Stimulated activated CD8-positive, alpha-beta memory T cell treated with anti-CD3 and anti-CD28 coated beads, Interleukin-15, amount 100 ng/mL, for 24 hours (primary cell): ENCODE measurements at places on chromosomes 12 and 14.

- no peak for DNase-seq
These were observed 97.5 kb downstream of the PPP2R5C start for GRCh38 chr14:101858791-101859537.

DNA sequence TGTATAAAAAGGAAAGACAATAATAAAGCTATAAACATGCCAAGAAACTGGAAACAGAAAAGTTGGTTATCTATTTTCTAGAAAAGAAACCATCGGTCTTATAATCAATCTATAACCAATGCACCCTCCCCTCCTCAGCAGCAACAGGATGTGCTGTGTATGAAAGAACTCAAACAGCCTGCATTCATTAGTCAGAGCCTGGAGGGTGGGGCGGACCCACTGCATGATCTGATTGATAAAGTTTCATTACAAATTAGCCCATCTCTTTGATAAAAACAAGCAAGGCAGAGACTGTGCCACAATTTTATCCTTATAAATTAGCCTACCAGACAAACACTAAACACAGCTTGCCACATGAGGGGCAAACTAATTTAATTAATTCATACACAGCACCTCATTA lies 448.1 kb downstream of the BCAT1 start:
- no peak for DNase-seq

DNA sequence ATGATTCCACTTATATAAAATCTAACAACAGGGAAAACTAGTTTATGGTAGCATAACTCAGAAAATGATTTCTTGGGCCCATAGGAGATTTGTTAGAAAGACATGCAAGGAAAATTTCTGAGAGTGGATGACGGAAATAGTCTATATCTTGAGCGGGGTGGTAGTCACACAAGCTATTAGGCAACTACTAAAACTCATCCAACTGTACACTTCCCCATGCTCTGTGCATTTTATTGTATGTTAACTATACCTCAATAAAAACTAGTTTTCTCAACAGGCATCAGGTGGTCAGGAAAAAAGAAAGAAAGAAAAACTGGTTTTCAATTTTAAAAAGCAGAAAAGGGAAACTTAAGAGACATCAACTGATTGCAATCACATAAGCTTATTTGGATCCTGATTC lies 9.9 kb downstream of the SLC5A8 start:
- DNase-seq = no peak

- DNase-seq = no peak
These were observed 170.6 kb downstream of the PIWIL1 start for GRCh38 chr12:130508318-130508717.

DNA sequence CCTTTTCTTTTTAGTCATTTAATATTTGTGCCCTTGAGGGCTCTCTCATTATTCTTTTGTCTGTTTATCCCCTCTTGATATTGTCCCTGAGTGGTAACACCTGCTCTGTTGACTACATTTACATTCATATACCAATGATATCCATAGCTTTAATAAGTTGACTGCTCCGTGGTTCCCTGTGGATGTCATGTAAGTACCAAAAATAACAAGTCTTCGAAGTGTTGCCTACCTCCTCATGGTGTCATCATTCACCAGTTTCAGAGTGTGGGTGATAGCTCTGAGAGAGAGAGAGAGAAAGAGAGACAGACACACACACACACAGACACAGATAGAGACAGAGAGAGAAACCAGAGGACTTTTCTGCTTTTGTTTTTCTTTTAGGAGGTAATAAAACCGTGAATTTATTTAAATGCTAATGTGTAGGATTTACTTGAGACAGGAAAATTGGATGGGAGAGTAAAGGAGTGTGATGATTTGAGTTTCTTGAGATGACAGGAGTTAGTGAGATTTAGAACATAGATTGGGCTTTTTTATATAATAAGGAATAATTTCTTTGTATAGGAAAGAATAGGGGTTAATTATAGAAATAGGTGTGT lies 52.2 kb downstream of the PAPOLA start:
- no peak for DNase-seq

DNA sequence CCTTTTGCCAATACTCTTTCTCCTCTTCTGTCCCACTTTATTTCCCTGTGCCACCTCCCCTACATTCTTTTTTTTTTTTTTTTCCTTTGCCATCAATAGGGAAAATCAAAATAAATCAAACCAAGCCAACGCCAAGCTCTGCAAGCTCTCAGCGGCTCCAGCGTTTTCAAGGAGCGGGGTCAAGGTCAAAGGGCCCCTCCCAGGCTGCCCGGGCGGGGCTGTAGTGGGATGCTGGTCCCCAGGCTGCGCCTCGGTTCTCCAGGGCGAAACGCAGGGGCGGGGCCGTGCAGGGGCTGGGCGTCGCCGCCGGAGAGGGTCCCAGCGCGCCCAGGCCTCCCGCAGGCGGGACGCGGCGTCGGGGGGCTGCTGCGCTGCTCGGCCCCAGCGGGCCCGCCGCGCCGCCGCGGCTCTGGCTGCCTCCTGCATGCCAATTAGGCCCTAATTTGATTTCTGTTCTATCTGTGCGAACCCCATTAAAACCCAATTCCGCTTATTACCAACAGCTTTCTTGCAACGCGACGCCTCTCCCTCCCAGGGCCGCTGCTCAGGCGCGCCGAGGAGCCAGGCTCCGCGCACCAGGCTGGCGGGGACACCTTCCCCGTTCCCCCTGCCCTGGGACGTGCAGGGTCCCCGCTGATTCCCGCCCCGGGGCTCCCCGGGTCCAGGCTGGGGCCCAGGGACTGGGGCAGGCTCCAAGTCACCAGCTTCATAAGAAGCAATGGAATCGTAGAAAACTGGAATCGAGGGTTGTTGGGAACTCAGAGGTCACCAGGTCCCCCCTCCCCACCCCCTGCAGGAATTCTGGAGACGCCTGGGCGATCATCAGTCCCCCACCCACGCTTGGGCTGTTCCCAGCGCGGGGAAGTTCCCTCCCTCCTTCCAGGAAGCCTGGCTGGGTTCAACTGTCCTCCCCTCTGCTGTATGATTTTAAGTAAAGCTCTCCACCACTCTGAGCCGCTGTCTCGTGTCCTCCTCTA lies 50.7 kb upstream of the MAP1LC3B2 start:
- DNase-seq = no peak

- no peak for DNase-seq
These were observed 106.8 kb downstream of the ZFC3H1 start for GRCh38 chr12:71556875-71557274.

DNA sequence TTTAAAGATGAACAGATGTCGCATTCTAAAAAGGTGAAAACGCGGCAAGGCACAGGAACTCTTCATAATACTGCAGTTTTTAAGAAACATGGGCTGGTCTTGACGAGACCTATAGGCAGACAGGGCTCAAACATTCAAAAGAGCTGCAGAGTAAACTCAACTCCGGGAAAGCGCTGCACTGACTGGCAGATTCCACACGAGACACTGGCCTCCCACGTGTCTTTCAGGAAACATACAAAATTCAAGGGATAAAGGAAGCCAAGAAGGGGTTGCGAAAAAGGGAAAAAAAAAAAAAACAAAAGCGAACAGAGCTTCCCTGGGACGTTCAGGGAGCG lies 614 bp upstream of the ARF6 start:
- no peak for DNase-seq
